ENCODE measurements at places on chromosomes 2 and 18.
A peak's percentile ranks its signal among the peaks of the same experiment; 100 is the strongest.

DNA sequence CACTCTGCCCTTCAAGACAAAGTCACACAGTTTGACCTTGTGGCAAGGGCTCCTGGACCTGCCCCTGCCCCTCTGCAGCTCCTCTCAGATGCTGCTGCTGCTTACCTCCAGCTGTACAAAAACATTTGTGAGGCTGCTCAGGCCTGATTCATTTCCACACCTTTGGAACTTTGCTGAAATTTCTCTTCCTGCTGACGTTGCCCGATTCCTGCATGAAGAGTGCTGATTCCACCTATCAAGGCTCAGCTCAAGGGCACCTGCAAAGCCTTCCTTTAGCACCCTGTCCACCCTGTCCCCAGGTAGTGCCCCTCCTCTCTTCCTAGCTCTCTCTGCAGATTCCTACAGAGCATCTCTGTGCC is 738.3 kb upstream of the HS6ST1 start:
- DNase-seq: no peak

DNA sequence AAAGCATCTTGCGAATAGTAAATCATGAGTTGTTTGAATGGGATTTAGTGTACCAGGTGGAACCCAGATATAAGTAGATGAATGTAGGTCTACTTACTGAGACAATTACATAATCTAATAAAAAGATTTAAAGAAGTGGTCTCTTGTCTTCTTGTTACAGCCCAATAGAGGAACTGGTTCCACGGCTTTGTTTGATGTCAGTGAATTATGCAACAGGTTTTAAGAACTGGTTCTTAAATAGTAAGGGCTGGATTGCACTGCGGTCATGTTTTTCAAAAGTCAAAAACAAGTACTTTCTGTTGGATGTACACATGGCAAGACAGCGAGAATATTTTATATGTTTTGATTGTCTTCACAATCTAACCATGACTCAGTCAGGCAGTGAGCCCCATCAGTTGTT is 15.4 kb upstream of the SLC9A2 start:
- peak; percentile 39 for DNase-seq

DNA sequence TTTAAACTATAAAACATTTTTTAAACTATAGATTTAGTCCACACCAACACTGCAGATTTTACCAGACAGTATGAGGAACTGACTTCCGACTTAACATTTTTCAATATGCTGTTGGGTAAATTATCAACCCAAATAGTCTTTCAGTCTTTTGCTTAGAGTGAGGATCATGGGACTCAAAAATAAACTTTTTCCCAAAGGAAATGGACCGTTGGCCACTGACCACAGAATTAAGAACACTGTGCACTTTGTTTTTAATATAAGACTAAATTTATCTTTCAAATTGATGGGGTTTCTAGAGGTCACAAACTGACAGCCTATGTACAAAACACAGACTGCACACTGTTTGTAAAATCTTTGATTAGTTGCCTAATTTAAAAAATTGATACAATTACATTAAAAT is 44.9 kb downstream of the FIGN start:
- no peak for DNase-seq

- DNase-seq: no peak
These were observed 111.6 kb downstream of the TACR1 start for GRCh38 chr2:75087736-75088135.

DNA sequence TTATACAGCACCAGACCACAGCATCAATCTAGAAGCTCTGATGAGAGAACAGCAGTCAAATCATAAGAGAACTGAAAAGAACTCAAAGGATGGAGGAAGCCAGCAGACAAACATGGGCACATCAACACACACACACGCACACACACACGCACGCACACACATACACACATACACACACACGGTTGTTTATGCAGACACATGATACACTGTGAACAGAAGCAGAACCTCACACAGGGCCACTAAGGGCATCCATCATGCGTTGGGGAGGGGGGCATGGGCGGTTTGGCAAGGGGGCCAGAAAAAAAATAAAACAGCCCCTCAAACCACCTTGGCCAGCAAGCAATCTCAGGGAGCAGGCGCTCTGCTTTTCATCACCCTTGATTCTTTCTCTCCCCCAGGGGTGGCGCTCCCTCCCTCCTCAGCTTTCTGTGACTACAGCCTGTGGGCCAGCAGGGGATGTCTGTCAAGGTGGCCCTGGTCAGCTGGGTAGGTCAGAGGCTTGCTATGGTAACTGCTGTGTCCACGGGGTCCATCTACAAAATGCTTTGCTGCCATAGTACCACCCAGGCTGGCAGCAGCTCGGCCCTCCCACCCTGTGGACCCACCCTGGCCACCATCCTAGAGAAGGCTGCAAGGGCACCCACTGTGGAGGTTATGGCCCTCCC is 318.0 kb downstream of the CELF4 start:
- no peak for DNase-seq

GRCh38 chr2:12424219-12424618 is 292.5 kb upstream of the TRIB2 start:
- DNase-seq: no peak

DNA sequence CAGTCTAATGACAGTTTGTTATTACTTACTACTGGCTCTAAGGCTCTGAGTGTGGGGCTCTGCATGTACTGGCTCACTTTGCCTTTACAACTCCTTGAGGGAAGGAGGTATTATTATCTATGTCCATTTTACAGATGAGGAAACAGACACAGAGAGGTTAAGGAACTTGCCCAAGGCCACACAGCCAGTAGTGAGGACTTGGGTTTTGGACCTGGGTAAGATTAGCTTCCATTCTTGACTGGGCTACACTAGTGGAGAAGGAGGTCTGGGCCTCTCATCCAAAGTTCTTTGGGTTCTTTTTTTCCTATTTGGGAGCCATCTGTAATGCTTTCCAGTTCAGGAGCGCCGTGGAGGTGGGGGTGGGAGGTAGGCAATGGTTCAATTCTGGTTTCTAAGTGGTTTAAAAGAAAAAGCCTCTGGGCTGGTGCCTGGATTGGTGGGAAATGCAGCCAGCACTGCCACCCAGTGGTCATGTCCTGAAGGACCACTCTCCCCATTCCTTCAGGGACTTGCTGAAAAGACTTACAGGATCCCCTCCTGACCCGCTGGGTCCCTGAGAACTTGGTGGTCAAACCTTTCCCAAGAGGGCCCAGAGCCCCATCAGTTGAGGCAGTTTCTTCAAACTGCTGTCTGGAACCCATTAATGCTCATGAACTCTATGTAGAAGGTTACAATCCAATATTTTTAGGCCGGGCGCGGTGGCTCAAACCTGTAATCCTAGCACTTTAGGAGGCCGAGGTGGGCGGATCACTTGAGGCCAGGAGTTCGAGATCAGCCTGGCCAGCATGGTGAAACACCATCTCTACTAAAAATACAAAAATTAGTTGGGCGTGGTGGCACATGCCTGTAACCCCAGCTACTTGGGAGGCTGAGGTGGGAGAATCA is 38.6 kb upstream of the NOTO start:
- DNase-seq: peak; percentile 89

GRCh38 chr18:57674891-57675290 is 53.3 kb upstream of the NARS1 start:
- DNase-seq: no peak

- no peak for DNase-seq
These were observed 7.9 kb downstream of the MTERF4 start for GRCh38 chr2:241094172-241094571.

- DNase-seq: no peak
These were observed 186.7 kb downstream of the PARD3B start for GRCh38 chr2:204732019-204732418.

- no peak for DNase-seq
These were observed 166.2 kb downstream of the PHLPP1 start for GRCh38 chr18:62881509-62882016.

- DNase-seq: no peak
These were observed 546.7 kb upstream of the ID2 start for GRCh38 chr2:8134985-8135682.

GRCh38 chr18:34695310-34695709 is 14.8 kb upstream of the DTNA start:
- DNase-seq: no peak

DNA sequence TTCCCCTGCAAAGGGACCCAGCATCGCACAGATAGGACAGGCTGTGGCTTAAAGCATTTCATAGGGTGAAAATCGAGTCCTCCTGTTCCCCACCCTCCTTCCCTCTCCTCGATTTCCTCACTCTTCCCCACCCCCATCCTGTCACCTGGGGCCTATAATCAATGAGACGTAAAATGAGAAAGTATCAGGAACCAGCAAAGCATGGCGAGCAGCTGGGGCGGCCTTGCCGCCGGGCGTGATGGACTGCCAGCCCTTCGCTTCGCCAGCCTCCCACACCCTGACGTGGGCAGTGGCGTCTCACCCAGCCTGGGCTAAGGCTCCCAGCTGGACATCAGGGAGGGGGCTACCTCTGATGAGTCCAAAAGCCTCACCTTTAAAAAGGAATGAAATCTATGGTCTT is 11.1 kb downstream of the SLC30A3 start:
- DNase-seq: no peak

DNA sequence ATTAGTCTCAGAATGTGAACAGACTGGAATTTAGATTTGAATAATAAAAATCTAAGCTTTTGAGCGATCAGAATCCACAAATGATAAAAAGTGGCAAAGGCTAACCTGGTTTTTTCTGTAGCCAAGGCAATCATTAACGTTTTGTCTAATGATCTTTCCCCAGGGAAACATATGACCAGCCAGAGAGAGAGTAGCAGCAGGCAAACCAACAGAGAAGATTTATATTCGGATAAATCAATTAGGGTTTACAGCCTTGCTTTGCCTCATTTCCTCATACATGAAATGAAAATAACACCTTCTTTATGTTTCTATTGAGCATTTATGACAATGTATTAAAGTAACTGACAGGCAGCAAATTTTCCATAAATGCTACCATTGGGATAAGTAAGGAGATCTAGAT is 14.5 kb downstream of the TIA1 start:
- DNase-seq: no peak

GRCh38 chr2:142323206-142323605 is 192.4 kb upstream of the LRP1B start:
- DNase-seq: peak; percentile 84

DNA sequence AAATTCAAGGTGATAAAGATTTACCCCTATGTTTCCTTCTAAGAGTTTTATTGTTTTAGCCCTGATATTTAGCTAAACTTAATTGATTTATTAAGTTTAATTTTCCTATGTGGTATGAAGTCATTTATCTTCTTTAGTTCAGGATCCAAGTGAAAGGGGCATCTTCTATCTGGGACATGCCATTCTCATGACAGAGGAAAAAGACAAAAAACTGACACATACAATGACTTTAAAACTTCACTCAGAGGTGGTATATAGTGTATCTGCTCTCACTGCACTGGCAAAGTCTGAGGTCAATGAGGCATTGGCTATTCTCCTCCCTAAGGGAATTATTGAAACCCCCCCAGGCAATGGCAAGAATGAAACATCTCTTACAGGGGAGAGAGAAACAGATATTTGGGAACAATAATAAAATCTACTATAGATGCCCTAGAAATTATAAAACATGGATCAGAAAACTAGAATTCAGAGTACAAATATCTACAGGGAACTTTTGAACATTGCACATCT is 237.4 kb downstream of the MYCN start:
- no peak for DNase-seq

DNA sequence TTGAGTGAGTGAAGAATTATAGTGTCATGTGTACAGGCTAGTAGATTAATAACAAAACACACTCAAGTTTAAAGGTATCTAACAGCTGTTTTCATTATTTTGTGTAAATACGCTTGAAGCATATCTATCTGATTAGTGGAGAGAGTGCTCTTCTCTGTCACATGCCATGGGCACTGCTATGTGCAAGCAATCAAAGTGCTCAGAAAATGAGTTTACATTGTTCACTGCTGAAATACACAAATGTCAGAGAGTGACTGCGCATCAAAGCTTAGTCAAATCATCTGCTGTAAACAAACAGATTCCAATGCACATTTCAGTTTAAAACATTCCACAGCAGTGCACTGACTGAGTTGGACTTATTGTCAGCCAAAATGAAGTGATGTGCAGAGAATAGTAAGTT is 423.4 kb downstream of the ZEB2 start:
- DNase-seq: no peak

GRCh38 chr2:216130346-216130971 is 21.3 kb downstream of the XRCC5 start:
- DNase-seq: no peak
